SJSA1 (cell line): ENCODE measurements at places on chromosomes 2 and 18. TPM values are rescaled to one million over a fixed set of nuclear protein-coding genes. Genes with fewer than 3 reads are reported as not detected.

DNA sequence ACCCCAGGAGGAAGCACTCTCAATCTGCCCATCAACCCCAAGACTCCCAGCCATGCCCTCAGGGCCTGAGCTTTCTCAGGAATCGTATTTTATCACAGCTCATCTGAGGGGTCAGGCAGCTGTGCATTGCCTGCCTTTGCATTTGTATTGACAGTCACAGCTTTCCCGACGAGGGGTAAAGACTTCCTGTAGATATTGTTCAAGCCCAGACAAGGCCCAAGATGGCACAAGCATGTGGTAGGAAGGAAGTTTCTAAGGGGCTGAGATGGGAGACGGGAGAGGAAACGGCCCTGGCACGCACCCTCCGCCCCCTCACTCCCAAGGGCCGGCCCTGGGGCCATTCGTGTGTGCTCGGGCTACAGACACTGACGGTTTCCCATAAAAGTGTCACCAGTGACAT, 34.2 kb upstream of the PRLH start:
- H3K4me1 ChIP-seq = no peaks in the 10 kb centered on the region
- no peak overlapping the region for H3K27ac ChIP-seq
- no peaks in the 10 kb centered on the region for H3K27me3 ChIP-seq
- no peak overlapping the region for H3K4me3 ChIP-seq

DNA sequence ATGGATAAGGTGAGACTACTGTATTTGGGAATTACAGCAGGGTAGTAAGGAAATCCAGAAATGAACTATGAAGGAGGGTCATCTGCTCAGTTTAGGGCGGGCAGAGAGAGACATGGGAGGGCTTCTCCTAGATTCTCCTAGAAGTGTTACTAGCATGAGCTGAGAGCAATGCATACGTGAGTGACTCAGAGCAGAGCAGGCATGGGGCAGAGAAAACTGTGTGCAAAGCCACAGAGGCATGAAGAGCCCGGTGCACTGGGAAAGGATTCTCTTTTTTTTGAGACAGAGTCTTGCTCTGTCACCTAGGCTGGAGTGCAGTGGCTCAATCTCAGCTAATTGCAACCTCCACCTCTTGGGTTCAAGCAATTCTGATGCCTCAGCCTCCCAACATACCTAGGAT, 116.2 kb downstream of the SOCS6 start:
- DNase-seq = no peak
- H3K27me3 ChIP-seq = no peaks in the 10 kb centered on the region
- H3K4me1 ChIP-seq = no peaks in the 10 kb centered on the region
- no peak overlapping the region for H3K4me3 ChIP-seq
- H3K36me3 ChIP-seq = no peaks in the 10 kb centered on the region

- no peaks in the 10 kb centered on the region for H3K27me3 ChIP-seq
- H3K4me1 ChIP-seq = no peaks in the 10 kb centered on the region
- H3K36me3 ChIP-seq = no peaks in the 10 kb centered on the region
- no peak overlapping the region for H3K4me3 ChIP-seq
Measured at GRCh38 chr2:124884315-124884714, 859.2 kb downstream of the CNTNAP5 start.

GRCh38 chr2:185695711-185696235, 42.8 kb upstream of the FSIP2 start:
- no peak overlapping the region for H3K4me3 ChIP-seq
- no peak for DNase-seq
- H3K27me3 ChIP-seq = no peaks in the 10 kb centered on the region
- H3K36me3 ChIP-seq = no peaks in the 10 kb centered on the region
- H3K27ac ChIP-seq = no peak overlapping the region

DNA sequence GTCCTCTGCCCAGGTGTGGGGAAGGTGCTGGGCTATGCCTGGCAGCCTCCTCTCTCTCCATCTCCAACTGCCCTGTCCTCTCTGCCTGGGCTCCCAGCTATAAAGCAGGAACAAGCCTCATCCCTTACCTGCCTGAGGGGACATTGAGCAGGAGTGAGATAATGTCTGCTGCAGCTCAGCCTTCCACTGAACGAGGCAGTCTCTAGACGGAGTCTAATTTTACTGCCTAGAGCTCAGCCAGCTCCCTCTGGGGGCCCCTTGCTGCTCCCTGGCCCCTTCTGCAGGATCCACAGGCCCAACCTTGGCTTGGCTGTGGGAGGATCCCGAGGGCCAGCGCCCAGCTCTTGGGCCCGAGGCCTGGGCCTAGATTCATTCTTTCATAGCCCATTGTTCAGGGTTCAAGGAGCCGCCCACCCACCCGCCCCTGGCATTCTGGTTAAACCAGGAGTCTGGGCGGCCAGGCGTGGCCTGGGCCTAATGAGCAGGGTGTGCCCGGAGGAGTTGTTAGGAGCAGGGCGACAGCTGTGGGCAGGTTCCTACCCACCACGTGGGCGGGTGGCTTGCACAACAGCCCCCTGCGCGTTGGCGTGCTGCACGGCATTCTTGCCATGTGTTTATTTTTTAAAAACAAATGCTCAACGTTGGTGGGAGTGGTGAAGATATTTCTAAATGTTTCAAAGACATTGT, 44.6 kb downstream of the FOSL2 start:
- DNase-seq = peak; percentile 72
- H3K27ac ChIP-seq = peak overlapping the region; percentile 57
- no peak overlapping the region for H3K4me3 ChIP-seq
- no peaks in the 10 kb centered on the region for H3K36me3 ChIP-seq
- H3K4me1 ChIP-seq = peaks cover 35% of the 10 kb centered on the region

DNA sequence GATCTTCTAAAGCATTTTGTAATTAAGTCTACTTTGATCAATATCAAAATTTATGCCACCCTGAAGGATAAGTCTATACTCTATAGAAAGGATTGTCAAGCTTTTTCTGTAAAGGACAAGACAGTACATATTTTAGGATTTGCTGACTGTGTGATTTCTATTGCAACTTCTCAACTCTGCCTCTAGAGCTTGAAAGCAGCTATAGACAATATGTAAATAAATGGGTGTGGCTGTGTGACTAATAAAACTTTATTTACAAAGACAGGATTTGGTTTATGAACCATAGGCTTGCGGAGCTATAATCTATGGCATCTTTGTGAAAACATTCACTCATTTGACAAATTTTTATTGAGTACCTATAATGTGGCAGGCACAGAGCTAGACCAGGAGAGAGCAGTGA, 18.4 kb downstream of the UPP2 start:
- H3K27me3 ChIP-seq = no peaks in the 10 kb centered on the region
- DNase-seq = no peak
- H3K27ac ChIP-seq = no peak overlapping the region
- no peak overlapping the region for H3K4me3 ChIP-seq

GRCh38 chr18:22448238-22448637, 30.5 kb upstream of the CTAGE1 start:
- no peak overlapping the region for H3K27ac ChIP-seq
- H3K27me3 ChIP-seq = no peaks in the 10 kb centered on the region
- DNase-seq = no peak
- no peak overlapping the region for H3K4me3 ChIP-seq
- no peaks in the 10 kb centered on the region for H3K36me3 ChIP-seq
- H3K4me1 ChIP-seq = no peaks in the 10 kb centered on the region

DNA sequence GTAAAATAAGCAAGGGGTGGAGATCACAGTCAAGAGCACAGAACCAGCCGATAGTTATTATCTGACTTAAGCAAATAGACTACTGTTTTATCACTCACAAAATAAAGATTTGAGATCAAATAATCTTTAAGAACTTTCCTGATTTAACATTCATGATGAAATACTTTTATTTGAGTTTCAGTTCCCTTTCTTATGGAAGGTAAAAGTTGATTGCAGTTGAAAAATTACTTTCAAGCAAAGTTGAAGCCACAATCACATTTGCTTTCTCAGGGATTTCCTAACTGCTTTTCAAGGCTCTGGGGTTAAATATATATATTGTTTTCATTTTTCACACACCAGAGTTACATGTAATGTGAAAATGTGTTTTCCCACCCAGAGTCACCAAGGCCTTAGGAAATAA, 599.5 kb downstream of the KCNJ3 start:
- H3K4me3 ChIP-seq = no peak overlapping the region
- H3K27ac ChIP-seq = no peak overlapping the region
- no peak for DNase-seq
- no peaks in the 10 kb centered on the region for H3K4me1 ChIP-seq
- no peaks in the 10 kb centered on the region for H3K27me3 ChIP-seq

DNA sequence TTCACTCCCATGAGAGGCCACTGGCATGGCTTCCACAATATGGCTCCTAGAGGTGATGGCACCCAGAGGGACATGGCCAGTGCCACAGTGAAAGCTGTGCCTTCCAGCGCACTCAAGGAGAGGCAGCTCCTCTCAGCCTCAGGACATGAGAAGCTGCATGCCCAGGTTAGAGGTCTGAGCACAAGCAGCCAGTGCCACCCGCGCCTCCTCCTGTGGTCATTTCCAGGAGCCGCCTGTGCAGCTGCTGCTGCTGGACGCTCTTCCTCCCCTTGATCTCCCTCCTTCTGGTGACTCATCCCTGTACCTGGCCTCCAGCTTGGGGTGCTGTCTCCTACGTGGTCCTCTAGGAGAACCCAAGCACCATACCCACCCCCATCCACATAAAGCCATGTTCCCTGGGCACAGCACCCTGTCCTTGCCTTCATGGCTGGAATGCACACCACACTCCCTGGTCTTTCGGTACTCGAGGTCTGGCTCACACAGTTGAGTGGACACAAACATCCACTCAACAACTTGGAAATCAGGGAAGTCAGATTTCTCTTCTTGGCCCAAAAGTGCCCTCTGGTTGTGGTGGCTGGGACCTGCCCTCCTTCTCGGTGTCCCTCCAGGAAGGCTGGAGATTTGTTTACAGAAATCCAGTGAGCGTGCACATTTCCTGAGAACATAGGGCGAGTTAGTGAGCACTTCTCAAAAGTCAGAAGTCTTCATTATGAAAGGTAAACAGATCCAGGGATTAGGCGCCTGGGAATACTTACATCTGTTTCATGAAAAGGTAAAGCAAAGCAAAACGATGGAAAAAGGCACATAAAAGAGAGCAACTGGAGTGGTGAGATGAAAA, 96.7 kb downstream of the EIPR1 start:
- H3K27me3 ChIP-seq = no peaks in the 10 kb centered on the region
- H3K36me3 ChIP-seq = no peaks in the 10 kb centered on the region
- no peaks in the 10 kb centered on the region for H3K4me1 ChIP-seq
- no peak overlapping the region for H3K4me3 ChIP-seq
- H3K27ac ChIP-seq = no peak overlapping the region

DNA sequence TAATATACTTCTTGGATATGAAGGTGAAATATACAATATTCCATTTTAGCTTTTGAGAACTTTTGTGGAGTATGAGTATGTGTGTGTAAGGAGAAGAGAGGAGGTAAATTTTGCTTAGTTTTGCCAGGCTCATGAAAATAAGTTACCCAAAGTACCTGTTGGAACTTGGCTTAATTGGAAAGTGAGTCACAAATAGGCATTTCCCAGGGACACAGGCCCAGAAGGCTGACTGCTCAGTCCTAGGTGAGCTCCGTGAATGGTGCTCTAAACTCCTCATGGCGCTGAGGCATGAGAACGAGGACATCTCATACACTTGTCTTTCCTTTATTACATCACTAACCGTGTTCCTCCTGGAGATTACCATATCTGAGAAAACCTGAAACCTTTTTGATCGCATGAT, 148.5 kb upstream of the RAB12 start:
- no peaks in the 10 kb centered on the region for H3K36me3 ChIP-seq
- H3K27ac ChIP-seq = no peak overlapping the region
- no peak for DNase-seq
- no peak overlapping the region for H3K4me3 ChIP-seq

GRCh38 chr18:10419420-10420103, 34.9 kb upstream of the APCDD1 start:
- no peak for DNase-seq
- no peaks in the 10 kb centered on the region for H3K36me3 ChIP-seq
- H3K4me3 ChIP-seq = no peak overlapping the region
- H3K27me3 ChIP-seq = no peaks in the 10 kb centered on the region
- no peak overlapping the region for H3K27ac ChIP-seq
- no peaks in the 10 kb centered on the region for H3K4me1 ChIP-seq

DNA sequence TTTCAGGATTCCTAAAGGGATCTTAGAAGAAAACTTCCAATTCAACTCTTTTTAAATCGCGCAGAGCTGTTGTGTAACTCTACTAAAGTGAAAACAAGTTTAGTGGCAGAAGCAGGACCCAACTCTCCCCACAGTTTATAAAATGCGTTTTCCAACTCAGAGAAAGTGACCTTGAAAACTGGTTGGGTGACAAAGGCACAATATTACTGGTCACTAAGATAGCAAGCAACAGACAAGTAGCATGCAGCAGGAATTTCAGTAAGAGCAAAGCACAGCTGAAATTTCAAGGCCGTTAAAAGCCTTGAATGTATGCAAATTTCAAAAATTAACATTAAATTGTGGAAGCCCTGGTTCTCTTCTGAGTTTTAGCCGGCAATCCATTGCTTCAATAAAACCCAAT, 66.9 kb downstream of the STK39 start:
- no peaks in the 10 kb centered on the region; the same call in 1 of the 2 replicates for H3K36me3 ChIP-seq
- peaks cover 9% of the 10 kb centered on the region for H3K4me1 ChIP-seq
- DNase-seq = no peak
- H3K27me3 ChIP-seq = no peaks in the 10 kb centered on the region
- no peak overlapping the region for H3K27ac ChIP-seq

DNA sequence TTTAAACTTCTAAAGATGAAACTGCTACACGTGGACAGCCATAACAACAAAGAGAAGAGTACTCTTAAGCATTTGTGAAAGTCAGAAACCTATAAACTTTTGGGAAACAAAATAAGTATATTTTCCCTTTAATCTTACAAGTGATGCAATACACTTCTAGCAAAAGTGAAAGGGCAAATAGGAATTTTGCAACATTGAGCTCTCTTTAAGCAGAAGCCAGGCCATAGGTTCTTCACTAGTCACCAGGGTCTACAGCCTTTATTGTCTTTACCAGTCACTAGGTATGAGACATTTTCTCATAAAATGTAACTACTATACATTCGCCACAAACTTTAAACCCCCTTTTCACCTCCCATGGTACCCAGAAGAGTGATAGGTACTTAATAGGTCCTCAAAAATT, 37.5 kb downstream of the SCN1A start:
- no peaks in the 10 kb centered on the region for H3K4me1 ChIP-seq
- no peak overlapping the region for H3K27ac ChIP-seq
- DNase-seq = no peak
- no peaks in the 10 kb centered on the region for H3K36me3 ChIP-seq
- H3K4me3 ChIP-seq = no peak overlapping the region

- H3K27me3 ChIP-seq = no peaks in the 10 kb centered on the region
- no peaks in the 10 kb centered on the region for H3K36me3 ChIP-seq
- DNase-seq = no peak
- no peaks in the 10 kb centered on the region for H3K4me1 ChIP-seq
- no peak overlapping the region for H3K4me3 ChIP-seq
Measured at GRCh38 chr2:76464310-76464709, 753.6 kb upstream of the GCFC2 start.

- no peak for DNase-seq
- H3K27ac ChIP-seq = peak overlapping the region; percentile 88
- peaks cover 46% of the 10 kb centered on the region for H3K4me1 ChIP-seq
- no peaks in the 10 kb centered on the region for H3K27me3 ChIP-seq
Measured at GRCh38 chr2:158932131-158932645, 36.3 kb upstream of the TANC1 start.

Gene TDRD15
- total RNA-seq = not detected in 2 replicates

Gene CNOT9
- total RNA-seq = 84.6 and 98.9 TPM in 2 replicates

Gene IL18RAP
- not detected in 2 replicates for total RNA-seq

Gene EML6
- 1.3 TPM in 1 of 2 replicates, not detected in the other for total RNA-seq
